ENCODE measurements at places on chromosomes 6 and 20.
A peak's percentile ranks its signal among the peaks of the same experiment; 100 is the strongest.

GRCh38 chr20:32536851-32537656 lies 48.1 kb downstream of the NOL4L start:
- DNase-seq: peak; percentile 56

GRCh38 chr20:35719717-35720116 lies 20.5 kb downstream of the ROMO1 start:
- no peak for DNase-seq

DNA sequence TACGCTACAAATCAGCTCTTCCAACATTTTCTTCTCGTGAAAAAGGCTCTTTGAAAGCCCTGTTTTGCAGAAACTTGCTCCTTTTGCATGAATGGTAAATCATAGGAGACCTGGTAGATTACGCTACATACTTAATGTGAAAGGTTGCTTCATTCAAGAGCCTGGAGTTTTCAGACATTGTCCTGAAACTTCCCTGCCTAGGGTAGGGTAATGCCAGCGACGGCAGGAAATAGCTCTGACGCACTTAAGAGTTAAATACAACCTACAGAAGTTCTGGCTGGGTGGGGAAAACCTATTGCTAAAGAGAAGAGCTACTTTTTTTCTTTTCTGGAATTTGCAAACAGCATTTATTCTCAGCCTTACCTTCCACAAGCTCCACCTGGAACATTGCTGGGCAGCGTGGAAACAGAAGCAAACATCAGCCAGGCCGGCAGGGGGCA lies 144.5 kb downstream of the LPA start:
- DNase-seq: peak; percentile 80

DNA sequence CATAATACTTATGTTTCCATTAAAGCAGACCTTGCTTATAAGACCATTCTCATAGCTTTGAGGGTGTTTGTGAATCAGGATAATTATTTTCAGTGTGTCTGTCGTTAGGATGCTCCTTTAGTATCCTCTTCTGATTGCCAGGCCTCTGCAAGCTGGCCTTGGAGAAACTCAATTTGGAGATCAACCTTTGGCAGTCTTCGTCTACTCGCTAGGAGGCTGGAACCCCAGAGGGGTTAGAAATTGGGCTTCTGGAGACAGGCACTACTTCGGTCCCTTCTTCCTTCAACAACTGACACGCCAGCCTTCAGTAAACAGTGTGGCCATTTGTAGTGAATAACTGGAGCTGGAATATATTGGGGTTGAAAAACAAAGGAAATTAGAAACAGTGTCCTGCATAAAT lies 100.8 kb upstream of the CITED2 start:
- no peak for DNase-seq

DNA sequence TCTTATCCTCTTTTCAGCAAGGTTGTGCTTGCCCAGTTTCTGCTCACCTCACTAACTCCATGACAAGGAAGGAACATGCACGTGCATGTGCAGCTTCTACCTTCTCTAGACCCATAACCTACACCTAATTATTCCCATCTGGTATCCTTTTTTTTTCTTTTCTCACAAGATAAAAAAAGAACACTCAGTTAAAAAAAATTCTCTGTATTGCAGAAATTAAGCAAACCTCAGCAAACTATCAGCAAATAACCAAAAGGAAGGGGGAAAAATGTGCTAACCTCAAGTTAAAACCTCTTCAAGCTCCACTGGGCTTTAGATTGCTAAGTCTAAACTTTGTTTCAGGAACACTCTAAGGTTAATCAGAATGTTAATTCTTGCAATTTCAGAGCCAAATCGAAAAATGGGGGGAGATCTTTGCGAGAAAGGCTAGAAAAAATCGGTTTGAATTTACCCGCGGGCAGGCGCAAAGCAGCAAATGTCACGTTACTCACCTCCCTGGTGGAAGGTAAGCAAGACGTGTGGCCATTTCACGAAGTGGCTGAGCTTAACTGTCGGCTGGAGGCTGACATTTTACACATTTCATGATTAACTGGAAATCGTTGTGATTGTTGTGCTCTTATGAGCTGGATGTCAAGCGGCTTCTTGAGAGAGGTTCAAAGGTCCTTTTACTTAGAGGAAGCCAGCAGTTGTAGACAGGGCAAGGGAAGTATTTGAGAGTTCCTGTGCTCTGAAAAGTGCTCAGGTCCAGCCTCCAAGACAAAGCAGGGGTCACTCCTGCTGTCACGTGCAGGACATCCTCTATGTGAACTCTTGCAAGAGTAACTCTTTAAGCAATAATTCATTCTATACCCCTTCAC lies 19.1 kb downstream of the TFAP2B start:
- no peak for DNase-seq

DNA sequence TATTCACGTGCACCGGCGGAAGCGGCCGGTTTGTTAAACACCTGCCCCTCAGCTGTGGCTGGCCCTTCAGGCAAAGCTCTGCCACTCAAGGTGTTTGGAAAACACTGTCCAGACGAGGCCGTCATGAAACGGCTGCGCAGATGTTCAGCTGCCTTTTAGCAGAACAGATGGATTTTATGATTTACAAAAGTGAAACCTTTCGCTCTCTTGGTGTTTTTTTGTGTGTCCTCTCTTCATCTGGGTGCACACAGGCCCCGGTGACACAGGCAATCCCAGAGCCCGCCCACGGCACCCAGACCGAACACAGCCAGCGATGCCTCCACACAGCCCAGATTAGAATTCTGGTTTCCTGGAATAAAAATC lies 397.0 kb downstream of the SMOC2 start:
- no peak for DNase-seq

- no peak for DNase-seq
These were observed 136.3 kb downstream of the MRPL14 start for GRCh38 chr6:43990627-43991619.

GRCh38 chr6:157464653-157465535 lies 83.9 kb downstream of the ZDHHC14 start:
- peak; percentile 72 for DNase-seq

Measured in activated CD4-positive, alpha-beta T cell treated with anti-CD3 and anti-CD28 coated beads, Interleukin-2, Interleukin-6, amounts not matched to agents 100 ng/mL and 50 ng/mL, durations not matched to agents 16 hours and 8 hours (primary cell).